ENCODE measurements at places on chromosomes 6 and 20. TPM values are rescaled to one million over a fixed set of nuclear protein-coding genes. Genes with fewer than 3 reads are reported as not detected.

GRCh38 chr20:20664795-20665589 is 47.5 kb downstream of the RALGAPA2 start:
- DNase-seq: no peak

DNA sequence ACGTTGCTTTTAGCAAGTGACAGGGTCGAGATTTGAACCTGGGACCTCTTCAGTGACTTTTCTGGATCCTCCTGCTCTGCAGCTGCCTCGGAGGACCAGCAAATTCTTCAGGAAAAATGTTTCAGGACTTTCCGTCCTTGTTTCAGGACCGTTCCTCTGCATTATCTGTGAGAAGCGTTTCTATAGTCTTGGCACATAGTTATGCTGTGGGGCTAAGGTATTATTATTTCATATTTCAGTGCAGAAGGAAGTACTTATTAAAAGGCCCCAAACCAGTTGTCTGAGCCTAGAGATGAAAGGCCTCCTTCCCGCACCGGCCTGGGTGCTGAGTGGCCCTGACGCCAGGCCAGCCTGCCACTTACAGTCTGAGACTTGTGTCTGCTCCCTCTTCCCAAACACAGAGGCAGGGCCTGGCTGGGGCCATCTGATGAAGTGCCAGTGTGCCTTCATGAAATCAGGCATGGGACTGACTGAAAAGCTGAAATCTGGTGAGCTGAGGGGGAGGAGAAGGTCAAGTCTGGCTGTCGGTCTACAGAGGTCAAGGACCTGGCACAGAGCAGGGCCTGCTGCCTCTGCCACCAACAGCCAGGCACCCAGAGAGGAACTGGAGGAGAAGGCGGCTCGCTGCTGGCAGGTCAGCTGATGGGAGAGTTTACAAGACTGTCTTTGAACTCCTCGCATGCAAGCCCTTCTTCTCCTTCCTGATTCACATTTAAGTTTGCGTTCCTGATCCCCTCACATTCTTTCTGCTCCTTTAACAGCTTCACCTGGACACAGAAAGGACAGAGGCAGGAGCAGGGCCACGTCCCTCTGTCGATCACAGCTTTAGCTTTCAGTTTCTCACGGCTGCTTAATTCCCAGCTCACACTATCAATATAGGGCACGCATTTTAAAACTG is 8.9 kb upstream of the QKI start:
- peak; percentile 34 for DNase-seq

GRCh38 chr20:33910529-33911327 is 83.0 kb upstream of the RALY start:
- no peak for DNase-seq

TUBE1 gene
- 33.5 TPM for total RNA-seq

Data from ovary (tissue), 10 donors.